ENCODE measurements at places on chromosomes 2 and 18.

DNA sequence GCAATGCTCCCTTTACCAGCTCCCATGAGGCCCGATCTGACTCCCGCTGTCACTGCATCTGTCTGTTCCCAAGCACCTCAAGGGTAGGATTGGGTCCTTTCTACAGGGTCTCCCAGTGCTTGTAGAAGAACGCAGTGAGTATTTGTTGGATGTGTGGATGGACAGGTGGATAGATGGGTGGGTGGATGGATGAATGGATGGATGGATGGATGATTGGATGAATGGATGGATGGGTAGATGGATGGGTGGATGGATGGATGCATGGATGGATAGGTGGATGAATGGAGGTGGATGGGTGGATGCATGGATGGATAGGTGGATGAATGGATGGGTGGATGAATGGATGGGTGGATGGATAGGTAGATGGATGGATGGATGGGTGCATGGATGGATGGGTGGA lies 91.6 kb downstream of the HS1BP3 start:
- DNase-seq: no peak
- no peaks in the 10 kb centered on the region for H3K27me3 ChIP-seq
- no peak overlapping the region for H3K4me3 ChIP-seq
- no peaks in the 10 kb centered on the region for H3K36me3 ChIP-seq

GRCh38 chr18:74436158-74436769 lies 20.8 kb downstream of the DIPK1C start:
- H3K27ac ChIP-seq: no peak overlapping the region
- no peaks in the 10 kb centered on the region for H3K4me1 ChIP-seq
- DNase-seq: no peak
- H3K36me3 ChIP-seq: no peaks in the 10 kb centered on the region
- H3K4me3 ChIP-seq: no peak overlapping the region
- no peaks in the 10 kb centered on the region for H3K27me3 ChIP-seq

GRCh38 chr2:28607730-28608499 lies 112.1 kb downstream of the PLB1 start:
- H3K27ac ChIP-seq: no peak overlapping the region
- H3K4me1 ChIP-seq: peaks cover 47% of the 10 kb centered on the region
- H3K36me3 ChIP-seq: no peaks in the 10 kb centered on the region
- no peaks in the 10 kb centered on the region for H3K27me3 ChIP-seq

GRCh38 chr2:96409081-96409819 lies 73.7 kb downstream of the NCAPH start:
- H3K36me3 ChIP-seq: no peaks in the 10 kb centered on the region
- H3K4me1 ChIP-seq: peaks cover 12% of the 10 kb centered on the region
- H3K27ac ChIP-seq: no peak overlapping the region
- H3K4me3 ChIP-seq: no peak overlapping the region
- peaks cover 14% of the 10 kb centered on the region for H3K27me3 ChIP-seq
- DNase-seq: no peak

GRCh38 chr2:119436993-119437772 lies 5.5 kb downstream of the TMEM37 start:
- no peak overlapping the region for H3K4me3 ChIP-seq
- H3K27me3 ChIP-seq: peaks cover 12% of the 10 kb centered on the region
- no peak overlapping the region for H3K27ac ChIP-seq
- H3K36me3 ChIP-seq: no peaks in the 10 kb centered on the region
- DNase-seq: no peak
- H3K4me1 ChIP-seq: peaks cover 7% of the 10 kb centered on the region

DNA sequence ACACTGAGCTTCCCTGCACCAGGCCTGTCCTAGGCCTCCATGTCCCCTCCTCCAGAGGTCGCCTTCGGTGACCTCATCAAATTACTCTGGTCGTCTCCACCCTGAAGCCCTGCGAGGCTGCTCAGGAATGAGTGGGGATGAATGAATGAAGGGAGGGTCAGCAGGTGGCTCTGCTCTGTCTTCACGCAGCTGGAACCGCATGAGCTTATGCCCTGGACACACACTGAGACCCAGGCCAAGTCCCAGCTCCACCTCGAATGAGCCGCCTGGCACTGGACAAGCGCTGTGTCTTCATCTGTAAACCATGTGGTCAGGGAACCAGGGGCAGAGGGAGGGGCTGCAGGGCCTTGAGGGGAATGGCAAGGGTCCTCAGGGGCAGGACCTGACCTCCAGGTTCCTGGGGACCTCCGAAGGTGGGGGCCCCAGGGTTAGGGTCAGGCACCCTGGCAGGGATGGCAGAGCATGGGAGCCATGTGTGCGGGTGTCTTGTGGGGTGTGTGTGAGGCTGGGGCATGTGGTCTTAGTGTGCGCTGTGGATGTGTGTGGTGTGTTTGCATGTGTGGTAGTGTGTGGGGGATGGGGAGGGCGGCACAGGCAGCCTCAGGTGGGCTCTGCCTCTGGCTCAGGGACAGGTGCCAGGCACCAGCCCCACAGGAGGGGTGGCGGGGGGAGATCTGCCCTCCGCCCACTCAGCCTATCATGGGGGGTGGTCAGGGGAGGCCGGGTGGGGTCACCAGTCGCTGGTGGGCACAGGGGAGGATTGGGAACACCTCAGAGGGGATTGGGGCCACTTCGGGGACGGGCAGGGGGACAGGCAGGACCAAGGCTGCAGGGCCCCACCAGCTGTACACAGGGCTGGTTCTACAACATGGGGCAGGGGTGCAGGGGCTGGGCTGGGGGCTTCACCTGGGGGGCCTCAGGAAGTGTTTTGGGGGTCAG lies 13.9 kb downstream of the ODC1 start:
- DNase-seq: no peak
- H3K27me3 ChIP-seq: no peaks in the 10 kb centered on the region
- no peak overlapping the region for H3K27ac ChIP-seq
- no peaks in the 10 kb centered on the region for H3K36me3 ChIP-seq
- H3K4me1 ChIP-seq: no peaks in the 10 kb centered on the region
- H3K4me3 ChIP-seq: no peak overlapping the region

GRCh38 chr2:29782549-29783458 lies 138.6 kb downstream of the ALK start:
- H3K4me1 ChIP-seq: no peaks in the 10 kb centered on the region
- no peak for DNase-seq
- no peak overlapping the region for H3K27ac ChIP-seq
- H3K27me3 ChIP-seq: peaks cover 9% of the 10 kb centered on the region
- no peaks in the 10 kb centered on the region for H3K36me3 ChIP-seq

All from keratinocyte (primary cell).